ENCODE measurements at places on chromosomes 11 and 22.

DNA sequence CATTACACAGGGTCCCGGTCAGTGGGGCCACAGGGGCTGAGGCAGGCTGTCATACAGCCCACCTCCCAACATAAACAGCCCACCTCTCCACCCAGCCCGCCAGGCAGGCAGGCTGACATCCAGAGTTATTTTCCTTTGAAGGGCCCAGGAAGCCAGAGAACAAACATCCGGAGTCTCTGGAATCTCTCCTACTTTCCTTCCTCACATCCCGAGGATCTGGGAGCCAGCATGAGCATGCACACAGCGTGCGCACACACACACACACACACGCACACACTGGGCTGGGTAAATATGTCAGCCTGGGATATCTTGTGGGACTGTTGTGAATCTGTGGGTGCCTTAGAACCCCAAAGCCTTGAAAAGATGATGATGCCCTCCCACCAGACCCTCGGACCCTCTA lies 55.4 kb downstream of the PDE2A start:
- no peak for DNase-seq

DNA sequence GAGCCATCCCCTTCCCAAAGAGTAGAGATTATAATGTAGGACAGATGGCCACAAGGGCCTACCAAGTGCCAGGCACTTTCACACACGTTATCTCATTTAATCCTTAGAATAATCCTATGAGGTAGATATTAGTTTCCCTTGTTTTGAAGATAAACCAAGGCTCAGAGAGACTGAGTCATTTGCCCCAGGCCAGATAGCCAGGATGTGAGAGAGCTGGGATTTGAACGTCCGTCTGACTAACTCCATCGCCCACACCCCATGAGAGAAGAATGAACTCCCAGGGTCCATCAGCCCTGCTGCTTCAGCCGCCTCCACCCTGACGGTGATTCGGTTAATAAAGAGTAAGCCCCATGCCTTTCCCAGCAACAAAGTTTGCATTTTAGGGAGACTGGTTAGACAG lies 10.7 kb downstream of the PRG3 start:
- DNase-seq: no peak

- no peak for DNase-seq
These were observed at the start of gene NAALAD2 for GRCh38 chr11:90134478-90135003. NAALAD2 (plus strand) TSS chr11:90134663; CDS start chr11:90134759, 96 bp downstream.

GRCh38 chr11:19168090-19168489 lies 33.7 kb downstream of the CSRP3 start:
- no peak for DNase-seq

DNA sequence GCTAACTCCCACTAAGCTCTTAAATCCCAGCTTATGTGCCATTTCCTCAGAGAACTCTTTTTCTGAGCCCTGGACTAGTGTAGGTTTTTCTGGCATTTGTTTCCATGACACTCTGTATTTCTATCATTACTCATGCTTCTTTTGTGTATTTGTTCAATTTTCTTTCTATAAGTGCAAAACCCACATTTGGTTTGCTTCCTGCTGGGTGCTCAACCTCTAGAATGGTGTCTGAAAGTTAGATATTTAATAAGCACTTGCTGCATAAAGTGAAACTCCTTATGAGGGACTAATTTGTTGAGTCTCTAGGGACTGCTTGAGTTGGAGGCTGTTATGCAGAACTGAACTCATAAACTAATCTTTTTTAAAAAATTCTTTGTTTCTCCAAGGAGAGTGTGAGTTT lies 68.6 kb downstream of the SYT9 start:
- no peak for DNase-seq

GRCh38 chr22:47155131-47155885 lies 392.9 kb downstream of the TBC1D22A start:
- DNase-seq: no peak

- DNase-seq: no peak
These were observed 51.7 kb upstream of the PAK1 start for GRCh38 chr11:77525455-77526091.

DNA sequence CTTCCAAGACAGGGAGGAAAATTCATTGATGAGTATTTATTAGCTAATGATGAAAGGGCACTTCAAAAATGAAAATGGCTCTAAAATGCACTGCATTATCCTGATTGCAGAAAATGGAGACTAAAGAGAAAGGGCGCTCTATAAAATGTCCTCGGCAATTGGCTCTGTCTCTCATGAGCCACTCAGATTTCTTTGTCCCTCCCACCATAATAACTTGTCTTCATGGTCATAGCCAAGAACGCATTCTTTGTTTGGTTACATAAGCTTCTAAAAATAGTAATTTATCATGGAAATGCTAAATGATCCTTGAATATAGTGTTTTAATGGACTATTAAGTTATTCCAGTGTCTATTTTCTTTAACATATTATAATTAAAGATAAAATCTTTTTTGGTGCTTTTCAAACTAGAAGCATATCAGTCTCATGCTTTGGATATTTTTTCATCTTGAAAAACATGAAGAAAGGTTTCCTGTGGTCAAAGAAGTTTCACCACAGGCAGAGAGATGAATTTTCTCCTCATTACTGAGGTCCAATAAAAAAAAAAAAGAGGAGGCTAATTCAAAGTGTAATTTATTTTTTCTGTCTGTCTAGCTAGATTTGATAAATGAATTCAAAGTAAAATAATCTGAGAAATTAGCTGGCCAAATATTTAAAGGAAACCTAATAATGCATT lies 238.1 kb upstream of the BLID start:
- no peak for DNase-seq

DNA sequence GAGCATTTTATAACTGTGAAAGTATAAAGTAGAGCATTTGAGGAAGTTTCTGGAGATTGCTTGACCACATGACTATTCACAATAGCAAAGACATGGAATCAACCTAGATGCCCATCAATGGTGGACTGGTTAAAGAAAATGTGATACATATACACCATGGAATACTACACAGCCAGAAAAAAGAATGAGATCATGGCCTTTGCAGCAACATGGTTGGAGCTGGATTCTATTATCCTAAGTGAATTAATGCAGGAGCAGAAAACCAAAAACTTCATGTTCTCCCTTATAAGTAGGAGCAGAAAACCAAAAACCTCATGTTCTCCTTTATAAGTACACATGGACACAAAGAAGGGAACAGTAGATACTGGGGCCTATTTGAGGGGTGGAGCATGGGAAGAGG lies 30.3 kb downstream of the UVRAG start:
- DNase-seq: no peak

- DNase-seq: no peak
These were observed 1335.9 kb downstream of the TBC1D22A start for GRCh38 chr22:48098243-48098920.

- no peak for DNase-seq
These were observed 24.2 kb upstream of the ACAT1 start for GRCh38 chr11:108097179-108097578.

DNA sequence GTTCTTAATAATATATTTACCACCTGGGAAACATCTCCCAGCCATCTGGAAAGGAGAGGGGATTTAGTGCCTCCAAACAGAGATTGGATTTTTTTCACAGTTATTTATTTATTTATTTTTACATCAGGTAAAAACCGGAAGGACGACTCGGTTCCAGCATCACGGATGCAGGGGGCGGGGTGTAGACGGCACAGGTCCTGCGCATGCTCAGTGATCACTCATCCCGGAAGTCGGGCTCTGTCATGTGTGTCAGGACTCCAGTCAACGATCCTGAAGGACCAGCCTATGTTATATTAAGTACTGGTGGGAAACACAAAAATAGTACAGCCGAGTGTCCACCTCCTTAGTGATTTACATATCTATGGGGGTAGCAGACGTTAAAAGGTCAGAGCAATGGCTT lies 467.6 kb downstream of the NTM start:
- DNase-seq: no peak

- DNase-seq: no peak
These were observed 106.4 kb downstream of the TRAF6 start for GRCh38 chr11:36403661-36404060.

GRCh38 chr22:27238935-27239510 lies 562.5 kb downstream of the MN1 start:
- no peak for DNase-seq

- no peak for DNase-seq
These were observed 931 bp downstream of the CADM1 start for GRCh38 chr11:115503083-115503885.

- DNase-seq: no peak
These were observed 829.7 kb upstream of the FAT3 start for GRCh38 chr11:91394727-91395414.

DNA sequence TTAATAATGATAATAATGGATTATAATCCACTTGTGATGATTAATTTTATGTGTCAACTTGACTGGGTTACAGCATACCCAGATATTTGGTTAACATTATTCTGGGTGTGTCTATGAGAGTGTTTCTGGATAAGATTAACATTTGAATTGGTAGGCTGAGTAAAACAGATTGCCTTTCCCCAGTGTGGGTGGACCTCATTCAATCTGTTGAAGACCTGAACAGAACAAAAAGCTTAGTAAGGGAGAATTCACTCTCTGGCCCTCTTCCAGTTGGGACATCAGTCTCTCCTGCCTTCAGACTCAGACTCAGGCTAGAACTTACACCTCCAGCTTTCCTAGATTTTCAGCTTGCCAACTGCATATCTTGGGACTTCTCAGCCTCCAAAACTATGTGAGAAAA lies 37.3 kb upstream of the RRAS2 start:
- DNase-seq: no peak

GRCh38 chr11:115366826-115367225 lies 137.4 kb downstream of the CADM1 start:
- DNase-seq: no peak

GRCh38 chr11:121650351-121651256 lies 197.8 kb upstream of the SORL1-AS1 start:
- DNase-seq: no peak

- DNase-seq: no peak
These were observed 873.8 kb downstream of the BRD1 start for GRCh38 chr22:48953830-48954229.

GRCh38 chr22:33389936-33390335 lies 331.8 kb upstream of the SYN3 start:
- DNase-seq: no peak

GRCh38 chr22:35593891-35594470 lies 23.1 kb downstream of the MB start:
- DNase-seq: no peak

DNA sequence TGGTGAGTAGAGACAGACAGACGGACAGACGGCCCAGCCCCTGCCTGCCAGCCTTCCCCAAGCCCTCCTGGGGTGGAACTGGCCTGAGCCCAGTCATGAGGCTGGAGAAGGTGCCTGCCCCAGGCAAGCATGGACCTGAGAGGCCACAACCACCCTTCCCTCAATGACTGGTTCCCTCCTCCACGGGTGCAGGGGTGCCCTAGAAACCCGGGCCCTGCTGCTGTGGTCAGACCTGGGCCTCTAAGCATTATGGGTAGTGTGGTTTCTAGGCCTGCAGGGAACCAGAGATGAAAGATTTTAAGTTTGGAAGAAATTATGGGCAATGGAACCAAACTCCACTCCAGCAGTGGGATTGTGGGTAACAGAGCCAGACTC lies 13.5 kb downstream of the RHBDD3 start:
- DNase-seq: no peak

DNA sequence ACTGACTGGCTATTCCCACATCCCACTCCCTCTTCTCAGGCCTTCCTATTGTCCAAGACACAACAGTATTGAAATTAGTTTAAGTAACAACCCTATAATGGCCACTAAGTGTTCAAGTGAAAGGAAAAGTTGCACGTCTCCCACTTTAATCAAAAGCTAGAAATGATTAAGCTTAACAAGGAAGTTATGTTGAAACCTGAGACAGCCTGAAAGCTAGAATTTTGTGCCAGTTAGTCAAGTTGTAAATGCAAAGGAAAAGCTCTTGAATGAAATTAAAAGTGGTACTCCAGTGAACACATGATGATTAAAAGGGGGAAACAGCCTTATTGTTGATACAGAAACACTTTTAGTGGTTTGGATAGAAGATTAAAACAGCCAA lies 332.7 kb downstream of the CASP12 start:
- no peak for DNase-seq

GRCh38 chr11:116553482-116553881 lies 219.3 kb downstream of the BUD13 start:
- no peak for DNase-seq

DNA sequence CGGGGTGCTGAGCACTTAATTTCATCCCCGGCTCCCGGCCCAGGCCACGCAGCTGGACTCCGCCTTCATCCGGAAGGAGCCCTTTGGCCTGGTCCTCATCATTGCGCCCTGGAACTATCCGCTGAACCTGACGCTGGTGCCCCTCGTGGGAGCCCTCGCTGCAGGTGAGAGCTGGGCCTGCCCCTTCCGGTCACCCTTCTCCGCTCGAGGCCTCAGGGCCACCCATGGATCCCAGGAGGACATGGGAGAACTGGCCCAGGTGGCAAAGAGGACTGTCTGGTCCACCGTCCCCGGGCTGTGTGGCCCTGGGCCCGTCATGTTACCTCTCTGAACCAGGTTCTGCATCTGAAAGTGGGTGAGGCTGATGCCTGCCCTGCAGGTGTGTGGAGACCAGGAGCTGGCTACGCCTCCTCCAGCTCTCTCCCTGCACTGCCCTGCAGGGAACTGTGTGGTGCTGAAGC lies 8.6 kb downstream of the ALDH3B1 start:
- no peak for DNase-seq

- no peak for DNase-seq
These were observed 3.0 kb downstream of the ADAMTS15 start for GRCh38 chr11:130451231-130452019.

DNA sequence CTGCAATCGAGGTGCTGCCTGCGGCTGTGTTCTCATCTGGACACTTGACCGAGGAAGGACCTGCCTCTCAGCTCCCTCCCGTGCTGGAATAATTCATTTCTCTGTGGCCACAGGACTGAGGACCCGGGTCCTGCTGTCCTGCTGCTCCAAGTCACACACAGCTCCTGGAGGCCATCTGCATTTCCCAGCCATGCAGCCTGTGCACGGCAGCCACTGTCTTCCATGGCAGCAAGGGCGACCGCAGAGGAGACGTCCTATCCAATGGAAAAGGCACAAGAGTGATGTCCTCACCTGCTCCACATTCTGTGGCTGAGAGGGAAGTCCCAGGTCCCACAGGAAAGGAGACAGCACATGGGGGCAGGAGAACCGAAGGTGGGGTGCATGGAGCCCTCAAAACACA lies 495.8 kb downstream of the BRD1 start:
- DNase-seq: no peak

GRCh38 chr11:102806296-102806695 lies 8.3 kb upstream of the MMP1 start:
- DNase-seq: no peak

GRCh38 chr11:15197696-15198095 lies 83.0 kb downstream of the INSC start:
- DNase-seq: no peak

- no peak for DNase-seq
These were observed 11.4 kb downstream of the NCAM1 start for GRCh38 chr11:112972399-112973145.

GRCh38 chr11:113449743-113450142 lies 25.5 kb downstream of the DRD2 start:
- no peak for DNase-seq

GRCh38 chr11:78221396-78222315 lies 32.9 kb downstream of the USP35 start:
- no peak for DNase-seq

GRCh38 chr22:45507798-45508197 lies 5.1 kb downstream of the FBLN1 start:
- no peak for DNase-seq
